ENCODE measurements at places on chromosomes 2 and 18.
A peak's percentile ranks its signal among the peaks of the same experiment; 100 is the strongest.

GRCh38 chr2:174322149-174322548 is 12.6 kb upstream of the SP9 start:
- no peak for DNase-seq

GRCh38 chr2:231169488-231169887 is 28.9 kb upstream of the ARMC9 start:
- no peak for DNase-seq

- no peak for DNase-seq
These were observed 302.4 kb downstream of the CLIP4 start for GRCh38 chr2:29417630-29418029.

DNA sequence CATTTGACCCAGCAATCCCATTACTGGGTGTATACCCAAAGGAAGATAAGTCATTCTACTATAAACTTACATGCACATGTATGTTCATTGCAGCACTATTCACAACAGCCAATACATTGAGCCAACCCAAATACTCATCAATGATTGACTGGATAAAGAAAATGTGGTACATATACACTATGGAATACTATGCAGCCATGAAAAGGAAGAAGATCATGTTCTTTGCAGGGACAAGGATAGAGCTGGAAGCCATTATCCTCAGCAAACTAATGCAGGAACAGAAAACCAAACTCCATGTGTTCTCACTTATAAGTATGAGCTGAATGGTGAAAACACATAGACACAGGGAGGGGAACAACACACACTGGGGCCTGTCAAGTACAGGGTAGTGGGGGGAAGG is 226.7 kb upstream of the HNMT start:
- no peak for DNase-seq

- no peak for DNase-seq
These were observed 734.5 kb upstream of the ACVR2A start for GRCh38 chr2:147110317-147110716.

DNA sequence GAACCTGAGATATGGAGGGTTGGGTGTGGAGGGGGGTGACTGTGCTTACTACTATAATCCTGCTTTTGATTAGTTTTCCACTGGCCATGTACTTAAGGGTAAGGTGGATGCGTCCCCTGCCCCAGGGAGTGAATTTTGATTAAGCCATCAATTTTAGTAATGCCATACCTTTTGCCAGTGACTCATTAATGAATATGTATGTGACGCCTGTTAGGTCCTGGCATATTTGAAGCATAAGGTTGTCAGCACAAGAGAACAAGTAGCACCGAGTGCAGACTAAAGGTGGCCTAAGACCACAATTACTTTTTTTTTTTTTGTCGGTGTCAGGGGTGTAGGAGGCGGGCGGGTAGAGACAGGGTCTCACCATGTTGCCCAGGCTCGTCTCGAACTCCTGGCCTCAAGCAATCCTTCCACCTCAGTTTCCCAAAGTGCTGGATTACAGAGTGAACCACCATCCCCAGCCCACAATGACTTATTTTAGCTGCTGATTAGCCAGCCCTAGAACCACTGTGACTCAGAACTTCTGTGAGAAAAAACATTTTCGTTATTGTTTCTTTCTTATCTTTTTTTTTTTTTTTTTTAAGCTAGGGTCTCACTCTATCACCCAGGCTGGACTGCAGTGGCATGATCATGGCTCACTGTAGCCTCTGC is 7.0 kb downstream of the TANC1 start:
- DNase-seq = no peak

GRCh38 chr2:168075446-168075845 is 171.9 kb downstream of the STK39 start:
- no peak for DNase-seq

GRCh38 chr18:56166914-56167313 is 471.5 kb downstream of the TXNL1 start:
- DNase-seq = no peak

- DNase-seq = peak; percentile 81
These were observed 78.1 kb downstream of the AAK1 start for GRCh38 chr2:69565431-69565839.

DNA sequence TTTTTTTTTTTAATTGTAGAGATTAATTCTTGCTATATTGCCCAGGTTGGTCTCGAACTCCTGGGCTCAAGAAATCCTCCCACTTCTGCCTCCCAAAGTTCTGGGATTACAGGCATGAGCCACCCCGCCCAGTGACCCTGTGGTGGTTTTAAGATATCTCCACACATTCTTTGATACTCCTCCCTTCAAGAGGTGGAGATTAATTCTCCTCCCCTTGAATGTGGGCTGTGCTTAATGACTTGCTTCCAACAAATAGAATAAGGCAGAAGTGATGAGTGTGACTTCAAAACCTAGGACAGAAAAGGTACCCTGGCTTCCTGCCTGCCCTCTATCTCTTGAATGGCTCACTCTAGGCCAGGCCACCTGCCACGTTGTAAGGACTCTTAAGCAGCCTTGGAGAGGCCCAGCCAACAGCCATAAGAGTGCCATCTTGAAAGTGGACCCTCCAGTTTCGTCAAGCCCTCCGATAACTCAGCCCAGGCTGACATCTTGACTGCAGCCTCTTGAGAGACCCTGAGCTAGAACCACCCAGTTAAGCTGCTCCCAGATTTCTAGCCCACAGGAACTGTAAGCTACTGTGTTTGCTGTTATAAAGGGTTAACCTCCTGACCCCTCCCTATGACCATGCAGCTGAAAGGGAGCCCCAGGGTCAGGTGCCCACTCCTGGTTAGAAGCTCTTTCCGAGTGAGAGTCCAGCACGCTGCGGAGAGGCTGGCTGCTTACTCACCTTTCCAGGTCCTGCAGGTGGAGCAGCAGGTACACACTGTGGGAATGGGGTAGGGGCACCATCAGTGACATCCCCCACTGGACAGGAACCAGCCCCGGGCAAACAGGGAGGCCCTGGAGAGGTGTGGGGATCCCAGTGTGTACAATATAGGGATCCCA is 27.6 kb downstream of the MRPL35 start:
- DNase-seq = no peak

DNA sequence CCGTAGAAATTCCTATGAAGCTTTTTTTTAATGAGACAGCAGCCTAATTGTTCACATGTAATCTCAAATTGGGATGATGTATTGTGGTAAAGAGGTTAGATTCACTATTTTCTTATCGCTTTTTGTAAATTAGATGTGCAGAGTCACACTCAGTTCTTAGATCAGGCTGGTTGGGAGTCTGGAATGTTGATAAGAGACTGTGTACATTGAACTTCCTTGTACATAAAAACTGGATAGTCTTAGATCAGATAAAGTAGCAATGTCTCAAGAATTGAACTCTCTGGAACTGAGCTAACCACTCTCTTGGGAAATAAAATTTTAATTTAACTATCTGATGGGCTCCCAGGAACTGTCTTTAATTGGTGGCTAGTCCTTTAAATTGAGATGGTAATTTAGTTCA is 108.1 kb upstream of the MSTN start:
- no peak for DNase-seq

DNA sequence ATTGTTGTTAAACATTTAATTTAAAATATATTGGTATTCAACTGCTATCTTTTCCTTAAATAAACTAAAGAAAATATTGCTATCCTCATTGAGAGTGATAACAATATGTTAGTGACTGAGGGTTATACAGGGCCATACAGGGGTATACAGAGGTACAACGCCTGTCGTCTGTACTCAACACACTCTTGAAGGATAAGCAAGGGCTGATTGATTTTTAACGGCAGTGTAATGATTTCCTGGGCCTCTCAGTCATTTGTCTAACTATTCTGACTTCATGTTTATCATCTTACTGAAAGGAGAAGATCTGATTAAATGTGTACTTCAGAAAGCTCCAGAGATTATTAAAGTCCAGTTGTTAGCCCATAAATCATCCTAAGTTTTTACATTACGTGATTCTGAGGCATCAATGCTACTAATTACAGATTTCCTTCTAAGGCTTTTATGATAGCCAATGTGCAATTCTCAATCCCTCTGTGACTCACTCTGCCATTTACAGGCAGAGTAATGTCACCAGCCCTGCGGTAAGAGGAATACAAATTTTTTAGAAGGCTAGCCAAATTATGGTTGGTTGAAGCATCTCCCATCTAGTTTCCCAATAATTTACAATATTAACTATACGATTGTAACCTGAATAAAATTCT is 893.0 kb upstream of the CHAC2 start:
- no peak for DNase-seq

DNA sequence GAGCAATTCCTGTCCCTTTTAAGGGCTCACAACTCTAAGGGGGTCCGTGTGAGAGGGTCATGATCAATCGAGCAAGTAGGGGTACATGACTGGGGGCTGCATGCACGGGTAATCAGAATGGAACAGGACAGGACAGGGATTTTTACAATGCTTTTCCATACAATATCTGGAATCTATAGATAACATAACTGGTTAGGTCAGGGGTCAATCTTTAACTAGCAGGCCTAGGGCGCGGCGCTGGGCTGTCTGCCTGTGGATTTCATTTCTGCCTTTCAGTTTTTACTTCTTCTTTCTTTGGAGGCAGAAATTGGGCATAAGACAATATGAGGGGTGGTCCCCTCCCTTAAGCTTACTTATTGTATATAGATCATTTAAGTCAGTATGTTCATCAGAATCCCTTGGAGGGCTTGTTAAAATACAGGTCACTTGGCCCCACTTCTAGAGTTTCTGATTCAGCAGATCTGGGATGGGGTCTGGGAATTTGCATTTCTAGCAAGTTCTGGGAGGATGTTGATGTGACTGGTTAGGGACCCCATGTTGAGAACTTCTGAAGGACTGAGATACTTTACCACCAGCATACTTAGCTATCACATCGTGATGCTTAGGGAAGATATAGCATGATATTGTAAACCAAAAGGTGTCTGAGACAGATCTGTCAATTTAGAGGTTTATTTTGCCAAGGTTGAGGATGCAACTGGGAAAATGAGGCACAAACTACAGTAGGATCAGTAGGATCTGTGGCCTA is 2.8 kb upstream of the INPP4A start:
- no peak for DNase-seq

DNA sequence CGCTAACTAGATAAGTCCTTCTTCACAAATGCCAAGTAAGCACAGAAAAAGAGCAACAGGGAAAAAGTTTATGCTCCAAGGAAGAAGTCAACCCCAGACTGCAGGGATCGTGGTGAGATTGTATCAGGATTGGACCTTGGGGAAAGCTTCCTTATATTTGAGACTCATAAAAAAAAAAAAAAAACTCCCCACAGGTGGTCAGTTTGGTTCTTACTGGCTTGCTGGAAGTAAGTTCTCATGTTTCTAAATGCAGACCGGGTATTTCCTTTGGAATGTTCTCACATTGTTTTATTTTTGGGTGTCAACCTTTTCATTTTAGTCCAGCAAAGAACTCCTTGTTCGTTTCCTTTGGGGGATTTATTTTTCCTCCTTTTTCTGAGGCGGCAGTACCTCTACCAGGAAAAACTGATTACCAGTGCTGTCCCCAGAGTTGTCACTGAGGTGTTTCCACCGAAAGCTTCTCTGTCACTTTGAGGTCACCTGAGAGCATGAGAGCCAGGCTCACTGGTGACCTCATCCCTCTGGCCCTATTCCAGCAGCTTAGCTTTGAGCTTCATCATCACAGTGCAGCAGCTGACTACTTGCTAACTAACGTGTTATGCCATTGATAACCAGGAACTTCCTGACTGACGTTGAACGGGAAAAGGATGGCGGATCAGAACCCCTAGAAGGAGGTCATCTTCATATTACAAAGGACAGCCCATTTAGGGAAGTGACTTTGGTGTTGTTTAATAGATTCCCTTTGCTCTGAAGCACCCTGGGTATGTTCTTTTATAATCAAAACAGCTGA is 16.8 kb upstream of the ATP8B1 start:
- no peak for DNase-seq

DNA sequence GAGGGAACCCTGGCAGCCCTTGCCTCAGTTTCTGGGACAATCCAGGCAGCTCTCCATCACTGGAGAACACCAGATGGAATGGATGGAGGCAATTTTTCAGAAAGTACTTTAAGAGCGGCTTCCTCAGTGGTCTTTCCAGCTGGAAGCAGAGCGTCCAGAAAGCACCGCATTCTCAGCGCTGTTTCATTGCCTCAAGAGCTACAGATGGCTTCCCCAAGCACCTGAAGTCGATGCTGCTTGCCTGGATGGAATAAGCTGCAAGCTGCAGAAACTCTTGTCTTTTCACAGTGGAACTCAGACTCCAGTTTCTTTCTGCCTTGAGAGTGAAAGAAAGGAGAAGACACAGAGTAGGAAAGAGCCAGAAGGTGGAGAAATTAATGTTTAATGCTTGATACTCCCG is 766.9 kb downstream of the TDRD15 start:
- no peak for DNase-seq

DNA sequence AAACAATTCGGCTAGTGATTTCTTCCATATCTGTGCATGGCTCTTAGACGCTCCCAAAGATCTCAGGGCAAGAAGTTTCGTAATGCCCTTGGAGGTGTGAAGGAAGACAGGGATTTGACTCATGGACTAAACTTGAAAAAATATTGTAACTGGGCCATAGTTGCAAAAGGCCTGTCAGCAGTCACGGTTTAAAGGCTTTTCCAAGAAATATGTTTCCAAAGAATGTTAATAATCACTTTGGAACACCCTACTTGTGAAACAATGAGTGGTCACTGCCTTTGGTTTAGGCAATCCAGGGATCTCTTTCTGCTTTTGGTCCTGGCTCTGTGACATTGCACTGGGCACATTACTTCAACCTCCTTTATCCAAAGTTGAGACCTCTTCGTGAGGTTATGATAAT is 102.5 kb upstream of the RASGRP3 start:
- DNase-seq = no peak

DNA sequence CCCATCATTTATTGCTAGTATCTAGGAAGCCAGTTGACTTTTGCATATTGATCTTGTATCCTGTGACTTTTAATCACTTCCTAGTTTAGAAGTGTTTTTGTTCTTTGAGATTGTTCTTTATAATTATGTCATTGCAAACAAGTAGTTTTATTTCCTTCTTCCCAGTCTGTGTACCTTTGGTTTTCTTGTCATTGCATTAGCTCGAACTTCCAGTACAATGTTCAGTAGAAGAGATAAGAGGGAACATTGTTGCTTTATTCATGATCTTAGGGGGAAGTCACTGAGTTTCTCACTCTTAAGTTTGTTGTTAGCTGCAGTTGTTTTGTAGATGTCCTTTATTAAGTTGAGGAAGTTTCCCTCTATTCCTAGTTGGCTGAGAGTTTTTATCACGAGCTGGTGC is 61.0 kb downstream of the TRAPPC12 start:
- no peak for DNase-seq

Data from activated CD4-positive, alpha-beta memory T cell treated with anti-CD3 and anti-CD28 coated beads for 36 hours (primary cell).